Activated T-cell treated with anti-CD3 and anti-CD28 coated beads for 4 hours (primary cell): ENCODE measurements at places on chromosomes 6 and 20.

DNA sequence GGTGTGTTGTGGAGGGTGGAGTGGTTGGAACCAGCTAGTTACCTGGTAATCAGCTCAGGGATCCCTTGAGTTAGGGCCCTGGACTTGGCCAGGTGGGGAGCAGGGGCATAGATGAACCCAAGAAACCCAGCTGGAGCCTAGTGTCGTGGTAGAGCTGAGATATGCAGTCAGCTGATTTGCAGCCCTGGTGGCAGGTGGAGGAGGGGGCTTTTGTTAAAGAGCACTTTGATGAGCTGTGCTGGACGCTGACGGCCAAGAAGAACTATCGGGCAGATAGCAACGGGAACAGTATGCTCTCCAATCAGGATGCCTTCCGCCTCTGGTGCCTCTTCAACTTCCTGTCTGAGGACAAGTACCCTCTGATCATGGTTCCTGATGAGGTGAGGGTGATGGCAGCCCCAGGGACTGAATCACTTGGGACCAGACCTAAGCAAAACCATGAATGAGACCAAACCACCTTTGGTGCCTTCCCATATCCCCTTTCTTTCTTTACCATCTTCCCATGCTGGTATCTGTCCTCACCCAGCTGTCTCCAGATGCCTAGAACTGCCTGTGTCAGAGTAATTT is 12.7 kb downstream of the DEF6 start:
- DNase-seq: no peak

DNA sequence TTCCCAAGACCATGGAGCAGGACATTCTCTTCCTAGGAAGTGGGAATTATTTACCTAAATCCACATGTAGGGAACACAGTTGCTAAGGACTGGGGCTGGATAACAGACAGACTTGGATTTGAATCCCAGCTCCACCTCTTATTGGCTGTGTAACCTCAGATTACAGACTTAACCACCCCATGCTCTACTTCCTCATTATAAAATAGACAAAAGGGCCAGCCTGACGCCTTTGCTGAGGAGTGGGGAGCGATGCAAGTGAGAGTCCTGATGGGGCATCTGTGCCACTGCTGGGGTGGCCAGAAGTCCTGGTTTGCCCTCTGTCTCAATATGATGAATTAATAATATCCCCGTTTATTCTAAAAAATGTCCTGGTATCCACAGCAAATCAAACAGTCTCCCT is 46.8 kb downstream of the SPATA2 start:
- DNase-seq: no peak

- no peak for DNase-seq
Measured at GRCh38 chr6:163414946-163415619, 565 bp downstream of the QKI start.

- DNase-seq: no peak
Measured at GRCh38 chr20:14069796-14070195, 74.5 kb downstream of the MACROD2 start.

GRCh38 chr6:20271818-20272217 is 59.5 kb upstream of the MBOAT1 start:
- no peak for DNase-seq

- DNase-seq: no peak
Measured at GRCh38 chr6:167799033-167799821, 27.5 kb upstream of the AFDN start.
